ENCODE measurements at places on chromosomes 12 and 14.

DNA sequence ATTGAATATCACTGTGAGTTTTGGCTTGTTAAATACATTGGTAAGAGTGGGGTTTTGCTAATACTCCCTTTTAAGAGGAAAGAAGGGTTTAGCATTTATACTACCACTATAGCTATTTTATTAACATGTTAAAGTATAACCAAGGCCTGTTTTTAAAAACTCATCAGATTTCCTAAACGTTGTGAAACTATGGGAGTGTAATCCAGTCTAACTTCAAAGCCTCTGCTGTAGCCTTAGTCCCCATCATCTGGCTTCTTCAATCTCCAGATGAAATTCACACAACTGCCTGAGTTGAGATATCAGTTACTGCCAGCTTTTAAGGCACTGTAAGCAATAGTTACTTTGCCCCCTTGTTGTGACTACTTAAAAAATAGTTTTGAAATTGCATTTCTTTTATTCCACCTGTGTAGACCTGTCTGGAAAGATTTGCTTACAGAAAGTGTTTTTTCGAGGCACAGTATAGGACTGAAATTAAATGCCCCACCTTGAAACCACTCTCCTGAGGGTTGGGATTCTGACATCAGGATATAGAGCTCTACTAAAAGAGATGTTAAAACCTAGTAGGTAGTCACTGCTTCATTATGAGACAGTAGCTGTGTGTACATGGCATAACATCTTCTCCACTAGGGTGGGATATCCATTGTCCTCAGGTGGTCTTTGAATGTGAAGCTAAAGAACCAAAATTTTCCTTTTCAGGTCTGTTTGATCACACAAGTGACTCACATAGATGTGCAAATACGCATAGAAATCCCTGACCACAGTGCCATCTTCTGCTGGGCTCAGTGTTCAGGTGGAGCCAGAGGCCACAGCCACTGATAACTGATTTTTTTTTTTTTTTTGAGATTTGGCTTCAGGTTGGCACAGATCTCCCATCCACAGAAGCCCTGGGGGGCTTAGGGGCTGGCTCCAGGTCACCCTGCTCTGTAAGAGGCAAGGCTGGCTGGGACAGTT lies 125.5 kb downstream of the DAAM1 start:
- no peak for DNase-seq

- DNase-seq = no peak
Observed at GRCh38 chr12:44285321-44285960, 449.6 kb downstream of the TMEM117 start.

GRCh38 chr12:113794774-113795173 lies 171.4 kb downstream of the RBM19 start:
- DNase-seq = no peak

DNA sequence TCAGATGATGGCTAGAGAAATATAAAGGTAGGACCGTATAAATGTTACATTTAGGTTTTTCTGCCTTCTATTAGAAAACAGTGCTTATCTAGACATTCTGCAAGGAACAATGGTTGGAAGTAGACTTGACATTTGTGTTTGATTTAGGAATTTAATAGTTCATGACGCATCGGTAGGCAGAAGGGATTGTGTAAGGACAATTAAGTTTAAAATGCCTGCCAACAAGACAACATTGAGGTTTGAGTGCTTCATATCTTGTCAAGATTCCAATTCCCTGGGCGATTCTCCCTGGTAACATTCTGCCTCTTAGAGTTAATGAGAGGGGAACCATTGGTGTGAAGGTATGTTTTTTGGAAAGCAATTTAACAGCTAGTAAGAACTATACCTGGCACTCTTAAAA lies 186.8 kb upstream of the RBM19 start:
- no peak for DNase-seq

DNA sequence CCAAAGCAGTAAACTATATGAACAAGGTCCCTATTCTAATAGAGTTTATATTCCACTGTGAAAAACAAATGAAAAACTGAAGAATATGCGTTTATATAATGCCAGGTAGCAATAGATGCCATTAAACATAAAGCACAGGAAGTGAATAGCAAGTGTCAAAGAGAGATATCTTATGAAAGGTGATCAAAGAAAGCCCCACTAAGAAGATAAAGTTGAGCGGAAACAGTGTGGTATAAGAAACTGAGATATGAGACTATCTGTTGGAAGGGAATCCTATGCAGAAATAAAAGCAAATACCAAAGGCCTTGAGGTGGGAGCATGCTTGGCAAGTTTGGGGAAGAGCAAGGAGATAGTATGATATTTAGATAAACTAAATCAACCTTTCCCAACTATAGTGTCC lies 123.1 kb upstream of the FAR2 start:
- DNase-seq = no peak

DNA sequence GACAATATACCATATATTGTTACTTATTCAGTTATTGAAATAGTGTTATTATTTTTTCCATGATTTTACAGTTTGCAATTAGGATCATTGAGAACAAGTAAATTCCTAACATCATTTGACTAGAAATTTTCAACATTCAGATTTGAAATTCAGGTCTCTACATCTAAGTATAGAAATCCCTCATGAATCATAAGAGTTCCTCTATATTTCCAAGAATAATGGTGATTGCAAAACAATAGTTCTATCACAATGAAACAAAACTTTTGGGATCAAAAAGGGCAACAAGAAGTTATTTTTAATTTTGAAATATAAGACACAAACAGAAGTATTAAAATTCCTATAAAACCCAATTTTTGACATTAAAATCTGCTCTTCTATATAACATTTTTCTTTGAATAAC lies 10.8 kb downstream of the CLEC1A start:
- DNase-seq = no peak

- DNase-seq = no peak
Observed at GRCh38 chr14:104201496-104201895, 63.1 kb downstream of the KIF26A start.

GRCh38 chr12:12641650-12642049 lies 30.0 kb downstream of the CREBL2 start:
- no peak for DNase-seq

- DNase-seq = no peak
Observed at GRCh38 chr12:76040461-76040860, 8.9 kb upstream of the PHLDA1 start.

GRCh38 chr14:21215130-21215878 lies 53.9 kb downstream of the HNRNPC start:
- no peak for DNase-seq

- DNase-seq = no peak
Observed at GRCh38 chr12:100388382-100388781, 31.5 kb downstream of the SLC17A8 start.

- no peak for DNase-seq
Observed at GRCh38 chr12:116784238-116784612, 46.1 kb downstream of the RNFT2 start.

DNA sequence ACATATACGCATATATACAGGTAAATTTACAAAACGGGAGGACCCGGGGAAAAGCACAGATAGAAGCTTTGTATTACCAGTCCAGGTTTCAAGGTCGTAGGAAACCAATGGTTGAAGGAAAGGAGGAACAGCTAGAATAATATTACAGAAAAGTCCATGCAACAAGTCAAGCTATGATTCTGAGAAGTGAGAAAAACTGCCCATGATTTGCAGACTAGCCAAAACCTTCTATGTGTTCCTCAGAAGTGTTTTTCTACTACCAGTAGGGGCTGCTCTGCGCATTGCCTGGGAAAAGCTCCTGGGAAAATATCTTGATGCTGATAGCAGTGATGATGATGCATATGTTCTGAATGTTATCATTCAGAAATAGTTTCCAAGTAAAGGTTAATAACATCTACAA lies 2.2 kb downstream of the PDZRN4 start:
- no peak for DNase-seq

- no peak for DNase-seq
Observed at GRCh38 chr12:104741077-104741476, 217.0 kb downstream of the SLC41A2 start.

DNA sequence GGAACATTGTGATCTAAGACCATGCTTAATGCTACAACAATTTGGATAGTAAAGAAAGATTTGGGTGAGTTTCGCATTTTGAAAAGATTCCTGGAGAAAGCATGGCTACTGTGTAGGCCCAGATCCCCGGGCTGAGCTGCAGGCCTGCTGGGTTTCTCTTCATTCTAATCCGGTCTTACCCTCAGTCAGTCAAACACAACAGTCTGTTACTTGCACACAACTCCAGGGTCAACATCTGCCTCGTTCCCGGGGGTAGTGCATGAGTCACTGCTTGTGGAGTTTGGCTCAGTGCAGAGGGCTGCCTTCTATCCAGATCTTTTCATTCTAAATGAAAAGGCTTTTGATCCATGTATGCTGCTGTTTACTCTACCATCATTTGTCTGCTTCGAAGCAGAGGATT lies 60.4 kb upstream of the SEL1L start:
- no peak for DNase-seq

DNA sequence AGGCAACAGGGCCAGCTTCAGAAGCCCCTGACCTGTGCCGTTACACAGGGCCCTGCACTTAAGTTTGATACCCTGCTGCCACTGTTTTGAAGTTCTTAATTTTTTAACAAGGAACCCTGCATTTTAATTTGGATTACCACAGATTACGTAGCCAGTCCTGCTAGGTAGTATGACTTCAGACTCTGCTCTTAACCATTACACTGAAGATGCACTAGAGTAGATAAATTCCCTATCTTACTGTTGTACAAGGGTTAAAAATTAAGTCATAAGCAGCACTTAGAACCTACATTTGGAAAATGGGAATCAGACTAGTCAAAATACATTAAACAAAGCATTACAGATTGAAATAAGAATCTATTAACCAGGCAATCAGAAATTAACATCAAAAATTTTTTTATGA lies 2.3 kb downstream of the GNPNAT1 start:
- DNase-seq = no peak

- DNase-seq = no peak
Observed at GRCh38 chr12:57629897-57630471, 3.0 kb downstream of the B4GALNT1 start.

GRCh38 chr12:109804820-109805761 lies 28.1 kb downstream of the TRPV4 start:
- peak; percentile 66 for DNase-seq

DNA sequence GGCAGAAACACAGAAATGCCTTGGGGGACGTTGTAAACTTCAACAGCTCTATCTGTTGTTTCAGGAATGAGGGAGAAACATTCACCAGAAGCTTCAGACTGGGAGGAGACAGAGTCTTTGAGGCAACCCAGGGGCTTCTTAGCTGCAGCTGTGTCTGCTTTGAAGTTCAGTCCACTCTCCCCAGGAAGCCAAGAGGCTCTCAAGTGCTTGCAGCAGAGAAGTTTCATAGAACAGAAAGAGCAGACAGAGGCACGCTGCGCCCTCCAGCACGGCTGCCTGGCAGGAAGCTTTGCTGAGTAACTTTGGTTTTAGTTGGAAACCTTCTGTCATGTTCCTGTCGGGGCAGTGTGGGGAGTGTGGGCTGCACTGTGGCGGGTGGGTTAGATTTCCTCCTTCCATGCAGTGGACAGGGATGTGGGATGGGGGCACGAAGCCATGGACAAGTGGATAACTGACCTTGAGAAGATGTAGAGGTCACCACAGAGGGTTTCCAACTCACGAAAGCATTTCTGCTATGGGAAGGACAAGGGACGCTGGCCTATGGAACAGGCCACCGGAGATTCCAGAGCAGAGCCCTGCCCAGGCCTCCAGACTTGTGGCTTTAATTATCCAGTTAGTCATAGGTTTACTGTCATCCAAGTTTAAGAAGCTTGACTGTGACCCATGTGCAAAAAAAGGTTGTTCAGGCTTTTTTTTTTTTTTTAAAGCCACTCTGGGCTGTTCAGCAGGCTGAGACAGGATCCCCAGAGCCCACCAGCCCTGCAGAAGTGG lies 107.7 kb downstream of the ARF6 start:
- peak; percentile 87 for DNase-seq

- no peak for DNase-seq
Observed at GRCh38 chr12:56315249-56315621, 553 bp downstream of the CNPY2 start.

- no peak for DNase-seq
Observed at GRCh38 chr14:68236582-68237458, 417.2 kb downstream of the RAD51B start.

- no peak for DNase-seq
Observed at GRCh38 chr14:59262717-59263454, 74.4 kb downstream of the DAAM1 start.
